Stimulated activated CD4-positive, alpha-beta T cell treated with anti-CD3 and anti-CD28 coated beads, TNF-alpha, amount 100 ng/mL, for 4 hours (primary cell): ENCODE measurements at places on chromosomes 1 and 21.

DNA sequence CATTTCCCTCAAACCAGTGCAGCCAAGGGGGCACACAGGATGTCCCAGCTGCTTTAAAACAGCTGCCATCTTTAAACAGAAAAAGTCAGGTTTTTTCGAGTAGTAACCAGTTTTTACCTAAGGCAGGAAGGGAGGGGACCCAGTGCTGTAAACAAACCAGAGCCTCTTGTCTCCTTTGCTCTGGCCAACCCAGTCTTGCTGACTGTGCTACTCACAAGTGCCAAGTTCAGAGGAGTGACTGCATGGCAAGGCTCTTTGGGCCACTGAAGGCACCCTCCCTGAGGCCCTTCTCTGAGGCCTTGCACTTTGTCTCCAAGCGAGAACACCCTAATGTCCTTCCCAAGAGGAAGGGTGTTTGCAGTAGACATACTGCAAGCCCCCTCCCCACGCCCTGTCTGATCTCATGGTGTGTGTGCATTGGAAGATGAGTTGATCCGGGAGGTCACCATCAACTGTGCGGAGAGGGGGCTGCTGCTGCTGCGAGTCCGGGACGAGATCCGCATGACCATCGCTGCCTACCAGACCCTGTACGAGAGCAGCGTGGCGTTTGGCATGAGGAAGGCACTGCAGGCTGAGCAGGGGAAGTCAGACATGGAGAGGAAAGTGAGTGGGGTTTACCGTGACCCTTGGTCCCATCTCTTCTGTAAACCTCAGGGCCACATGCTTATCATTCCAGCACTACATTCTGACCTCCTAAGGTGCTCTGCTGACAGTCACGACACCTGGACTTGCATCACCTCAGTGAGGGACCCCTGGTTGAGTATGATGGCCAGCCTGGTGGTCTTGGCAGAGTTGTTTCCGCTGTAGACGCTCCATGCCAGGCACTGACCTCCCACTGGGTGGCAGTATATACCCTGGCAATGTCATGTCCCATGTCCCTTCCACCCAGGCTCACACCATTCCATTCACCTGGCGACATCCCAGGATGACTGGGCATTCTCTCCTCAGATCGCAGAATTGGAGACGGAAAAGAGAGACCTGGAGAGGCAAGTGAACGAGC, 4.7 kb downstream of the DNALI1 start:
- no peak for DNase-seq

DNA sequence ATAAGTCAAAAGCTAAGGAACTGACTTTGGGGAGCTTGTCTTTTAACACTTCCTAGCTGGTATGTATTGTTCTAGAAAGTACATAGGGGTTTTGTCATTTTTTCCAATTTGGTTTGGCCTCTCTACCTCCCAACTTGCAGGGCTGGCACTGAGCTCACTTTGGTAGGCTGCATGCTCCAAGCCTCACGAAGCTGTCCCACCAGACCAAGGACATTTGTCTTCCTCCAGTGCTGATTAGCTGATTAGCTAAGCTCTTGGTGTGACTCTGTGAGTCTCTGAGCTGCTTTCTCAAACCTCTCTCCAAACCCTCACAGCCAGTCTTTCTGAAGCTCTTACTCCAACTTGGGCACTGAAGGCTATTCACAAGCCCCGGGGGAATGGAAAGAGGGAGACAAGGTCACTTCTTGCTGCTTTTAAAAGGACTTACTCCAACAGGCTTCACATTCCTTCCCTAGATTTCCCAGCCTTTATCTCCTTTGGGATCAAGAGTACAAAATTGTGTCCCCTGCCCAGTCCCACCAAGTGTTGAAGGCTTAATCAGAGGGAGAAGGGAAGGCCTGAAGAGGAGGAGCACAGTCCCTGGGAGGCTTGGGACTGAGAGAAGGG, 893 bp upstream of the CFAP45 start:
- no peak for DNase-seq

- no peak for DNase-seq
These were observed at the start of gene GBP3 for GRCh38 chr1:89022167-89022959. Gene GBP3 (minus strand): TSS chr1:89022866. CDS start chr1:89020721, 2,145 bp downstream.

DNA sequence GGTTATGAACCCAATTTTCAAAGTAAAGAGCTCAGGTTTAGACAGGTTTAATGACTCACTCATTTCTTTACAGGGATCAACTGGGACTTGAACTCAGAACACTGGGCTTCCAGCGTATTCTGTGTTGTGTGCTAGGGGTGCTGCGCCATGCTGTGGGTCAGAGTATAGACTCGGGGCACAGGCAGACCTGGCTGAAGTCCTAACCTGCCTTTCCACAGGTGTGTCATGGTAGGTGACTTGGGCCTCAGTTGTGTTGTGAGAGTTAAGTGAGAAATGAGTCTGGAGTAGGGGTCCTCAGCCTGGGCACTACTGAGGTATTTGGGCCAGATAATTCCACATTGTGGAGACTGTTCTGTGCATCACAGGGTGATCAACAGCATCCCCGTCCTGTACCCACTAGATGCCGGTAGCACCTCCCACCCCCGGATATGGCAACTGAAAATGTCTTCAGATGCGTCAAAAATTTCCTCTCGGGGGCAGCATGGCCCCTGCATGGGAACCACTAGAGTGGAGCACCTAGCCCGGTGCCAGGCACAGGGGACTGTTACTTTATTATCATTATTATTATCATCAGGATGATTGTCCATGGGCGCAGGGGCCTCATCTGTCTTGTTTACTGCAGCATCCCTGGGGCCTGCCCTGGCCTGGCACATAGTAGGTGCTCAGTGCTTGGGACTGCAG, 575.5 kb downstream of the PTPRU start:
- no peak for DNase-seq

- no peak for DNase-seq
These were observed 188.6 kb downstream of the EIF4G3 start for GRCh38 chr1:20987831-20988825.

- no peak for DNase-seq
These were observed 19.7 kb downstream of the PBX1 start for GRCh38 chr1:164578479-164579200.

DNA sequence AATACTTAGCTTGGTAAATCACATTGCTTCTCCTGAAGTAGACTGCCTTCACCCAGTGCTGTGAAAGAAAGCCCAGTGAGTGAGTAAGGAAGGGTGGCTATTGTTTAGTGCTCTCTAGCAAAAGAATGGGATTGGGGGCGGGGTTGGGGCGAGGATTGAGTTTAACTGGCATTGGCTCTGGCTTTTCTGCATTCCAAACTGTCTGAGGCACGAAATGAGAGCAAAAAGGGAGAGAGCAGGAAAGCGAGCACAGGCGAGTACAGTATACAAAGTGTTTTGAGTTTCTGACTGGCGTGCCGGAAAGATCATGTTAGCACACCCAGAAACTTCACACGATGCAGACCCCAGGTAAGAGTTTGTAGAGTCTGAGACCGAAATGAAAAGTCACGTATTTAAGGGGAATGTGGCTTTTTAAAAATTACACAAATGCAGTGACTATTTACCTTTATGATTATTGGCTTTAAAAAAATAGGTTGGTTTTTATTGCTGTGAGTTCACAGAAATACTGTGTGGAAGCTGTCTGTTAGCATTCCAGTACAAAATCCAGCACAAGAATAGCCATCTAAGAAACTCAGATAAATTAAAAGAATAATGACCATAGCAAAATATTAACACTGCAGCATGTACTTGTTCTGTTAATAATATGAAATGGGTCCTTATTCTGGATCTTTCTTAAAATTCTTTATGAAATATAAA, 155.4 kb downstream of the CLEC20A start:
- DNase-seq: no peak

DNA sequence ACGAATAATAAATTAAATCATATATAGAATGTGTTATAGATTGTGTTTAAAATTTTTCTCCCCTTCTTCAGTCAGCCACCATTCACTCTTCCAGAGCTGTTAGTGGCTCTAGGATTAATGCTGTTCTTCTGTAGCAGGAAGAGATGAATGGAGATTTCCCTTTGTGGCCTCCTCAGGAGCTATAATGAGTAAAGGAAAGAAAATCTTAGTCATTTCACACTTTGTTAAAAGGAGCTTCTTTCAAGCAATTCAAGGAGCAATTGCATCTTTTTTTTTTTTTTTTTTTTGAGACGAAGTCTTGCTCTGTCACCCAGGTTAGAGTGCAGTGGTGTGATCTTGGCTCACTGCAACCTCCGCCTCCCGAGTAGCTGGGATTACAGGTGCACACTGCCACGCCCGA, 23.7 kb upstream of the TMCO2 start:
- DNase-seq: no peak

- no peak for DNase-seq
These were observed 1530.1 kb upstream of the TPTE start for GRCh38 chr21:8991088-8991907.

- no peak for DNase-seq
These were observed 61.4 kb downstream of the MAGI3 start for GRCh38 chr1:113451710-113452109.

DNA sequence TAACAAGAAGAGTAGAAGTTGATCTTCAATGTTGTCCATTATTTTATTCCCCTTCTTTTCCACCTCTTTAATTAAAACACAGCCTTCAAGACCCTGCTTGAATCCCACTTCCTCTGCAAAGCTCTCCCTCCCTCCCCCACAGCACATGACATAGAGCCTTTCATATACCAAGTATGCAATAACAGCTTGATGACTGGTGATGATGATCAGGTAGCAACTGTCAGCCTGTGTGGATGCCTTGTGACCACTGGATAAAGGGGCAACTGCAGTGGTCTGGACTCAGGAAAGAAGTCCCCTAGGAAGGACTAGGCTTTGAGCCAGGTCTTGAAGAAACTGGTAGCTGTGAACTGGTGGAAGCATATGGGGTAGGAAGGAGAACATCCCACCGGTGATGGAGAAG, 53.8 kb upstream of the PRDX6 start:
- no peak for DNase-seq

DNA sequence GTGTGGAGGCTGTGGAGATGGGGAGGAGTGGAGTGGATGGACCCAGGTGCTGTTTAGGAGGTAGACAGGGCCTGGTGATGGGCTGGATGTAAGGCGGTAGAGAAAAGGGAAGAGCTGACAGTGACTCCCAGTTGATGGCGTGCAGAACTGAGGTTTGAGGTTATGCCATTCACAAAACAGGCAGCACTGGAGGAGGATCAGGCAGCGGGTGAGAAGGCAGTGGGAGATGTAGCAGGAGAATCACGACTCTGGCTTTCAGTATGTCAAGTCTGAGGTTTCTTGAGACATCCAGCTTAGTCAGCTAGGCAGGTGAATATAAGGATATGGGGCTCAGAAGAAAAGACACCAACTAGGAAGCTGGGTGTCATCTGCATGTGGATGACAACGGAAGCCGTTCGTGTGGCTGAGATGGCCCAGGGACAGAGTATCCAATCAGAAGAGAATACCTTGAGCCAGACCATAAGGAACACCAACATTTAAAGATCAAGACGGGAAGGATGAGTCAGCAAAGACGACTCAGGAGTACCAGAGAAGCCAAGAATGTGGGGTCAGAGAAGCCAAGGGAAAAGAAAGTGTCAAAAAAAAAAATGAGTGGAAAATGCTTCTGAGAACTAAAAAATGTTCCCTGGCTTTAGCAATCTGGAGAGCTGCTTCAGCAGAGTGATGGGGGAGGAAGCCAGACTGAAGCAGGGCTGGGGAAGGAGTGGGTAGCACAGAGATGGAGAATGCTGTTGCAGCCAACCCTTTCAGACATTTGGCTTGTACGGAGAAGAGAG, 15.2 kb downstream of the LRRN2 start:
- DNase-seq: no peak

- DNase-seq: no peak
These were observed 15.6 kb downstream of the PRKACB start for GRCh38 chr1:84159533-84160240.

- no peak for DNase-seq
These were observed 603.5 kb upstream of the ADAMTS5 start for GRCh38 chr21:27570306-27570868.

- DNase-seq: no peak
These were observed 8.3 kb upstream of the MUTYH start for GRCh38 chr1:45348609-45348965.

DNA sequence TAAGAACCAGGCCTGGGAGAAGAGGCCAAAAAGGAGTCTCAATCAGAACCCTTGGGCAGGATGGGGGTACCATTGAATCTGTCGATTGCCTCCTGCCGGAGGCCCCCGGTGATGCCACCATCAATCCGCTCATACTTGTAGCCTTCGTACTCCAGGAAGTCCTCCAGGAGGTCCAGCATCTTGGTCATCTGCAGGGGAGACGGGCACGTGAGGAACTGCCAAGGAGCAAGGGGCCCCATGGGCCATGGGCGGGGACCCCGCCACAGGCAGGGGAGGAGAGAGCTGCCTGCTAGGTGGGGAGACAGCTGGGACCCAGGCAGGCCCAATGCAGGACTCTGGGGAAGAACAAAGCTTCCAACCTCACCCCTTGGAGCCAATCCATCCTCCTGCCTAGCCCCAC, 48.6 kb downstream of the CHD5 start:
- DNase-seq: no peak

DNA sequence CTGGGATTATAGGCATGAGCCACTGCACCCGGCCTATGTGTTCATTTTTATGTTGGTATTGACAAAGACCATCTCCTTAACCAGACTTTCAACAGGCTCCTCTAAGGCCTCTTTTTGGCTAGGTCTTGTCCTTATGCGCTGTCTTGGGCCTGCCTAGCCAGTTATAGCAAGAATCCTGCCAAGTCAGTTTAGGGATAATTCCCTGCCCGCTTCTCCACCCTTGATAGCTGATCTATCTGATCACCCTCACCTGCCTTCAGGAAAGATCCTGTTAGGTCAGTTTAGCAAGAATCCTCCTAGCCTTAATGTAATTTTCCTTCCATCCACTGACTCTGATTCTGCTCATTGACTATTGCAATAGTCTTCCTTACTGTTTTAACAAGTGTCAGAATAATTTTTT, 2.4 kb upstream of the B4GALT3 start:
- no peak for DNase-seq

DNA sequence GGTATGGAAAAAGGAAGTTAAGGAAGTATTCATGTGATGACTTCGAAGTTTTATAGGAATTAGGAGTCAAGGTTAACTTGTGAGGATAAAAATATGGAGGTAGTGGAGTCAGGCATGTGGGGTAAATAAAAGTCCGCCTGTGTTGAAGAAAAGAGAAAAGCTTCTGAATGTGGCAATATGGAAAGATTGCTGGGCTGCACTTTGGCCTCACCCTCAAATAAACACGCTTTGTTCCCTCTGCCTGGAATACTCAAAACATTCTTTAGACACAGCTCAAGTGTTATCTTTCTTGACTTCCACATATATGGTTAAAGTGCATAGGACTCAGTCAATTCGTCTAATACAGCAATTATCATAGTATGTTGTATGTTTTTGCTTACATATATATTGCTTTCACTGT, 137.7 kb downstream of the PLA2G4A start:
- DNase-seq: no peak

DNA sequence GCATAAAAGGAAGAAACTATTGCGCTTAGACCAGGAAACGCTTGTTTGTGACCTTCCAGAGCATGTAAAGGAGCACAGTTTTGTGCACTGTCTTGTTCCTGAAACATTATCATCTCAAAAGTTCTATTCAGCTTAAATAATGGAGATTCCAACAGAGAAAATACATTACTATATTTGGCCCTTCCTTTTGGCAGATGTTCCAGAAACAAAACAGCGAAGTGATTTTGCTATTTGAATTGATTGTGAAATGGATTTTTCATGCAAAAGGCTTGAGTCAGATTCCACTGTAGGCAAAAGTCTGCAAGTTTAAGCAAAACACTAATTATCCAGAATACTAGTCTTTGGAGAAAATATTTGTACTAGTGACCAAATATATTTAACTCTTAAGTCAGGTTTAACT, 80.3 kb upstream of the PTBP2 start:
- DNase-seq: no peak

- no peak for DNase-seq
These were observed 434.6 kb upstream of the CHRM3 start for GRCh38 chr1:238951809-238952208.

GRCh38 chr1:119703666-119704450, 7.9 kb upstream of the PHGDH start:
- no peak for DNase-seq

GRCh38 chr1:109242387-109242786, 7.0 kb upstream of the CELSR2 start:
- DNase-seq: no peak
